ENCODE measurements at places on chromosomes 1 and 21. TPM values are rescaled to one million over a fixed set of nuclear protein-coding genes. Genes with fewer than 3 reads are reported as not detected.
A peak's percentile ranks its signal among the peaks of the same experiment; 100 is the strongest.

Gene CCDC30
- 2.5 TPM for total RNA-seq

DNA sequence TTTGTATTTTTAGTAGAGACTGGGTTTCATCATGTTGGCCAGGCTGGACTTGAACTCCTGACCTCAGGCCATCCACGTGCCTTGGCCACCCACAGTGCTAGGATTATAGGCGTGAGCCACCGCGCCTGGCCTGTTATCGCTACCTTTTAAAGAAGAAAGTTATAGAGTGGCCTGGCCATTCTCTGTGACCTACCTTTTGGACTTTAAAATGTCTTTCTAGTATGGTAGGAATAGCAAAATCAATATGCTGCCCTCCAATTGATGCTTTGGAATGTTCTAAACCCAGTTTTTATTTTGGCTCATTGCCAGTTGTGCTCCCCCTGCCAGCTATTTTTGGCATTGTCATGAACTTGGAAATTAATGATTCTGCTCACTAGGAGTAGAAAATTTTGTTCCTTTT, 19.9 kb downstream of the HIPK1 start:
- no peak for DNase-seq

GRCh38 chr1:150992626-150993025, 10.5 kb downstream of the ANXA9 start:
- no peak for DNase-seq

DNA sequence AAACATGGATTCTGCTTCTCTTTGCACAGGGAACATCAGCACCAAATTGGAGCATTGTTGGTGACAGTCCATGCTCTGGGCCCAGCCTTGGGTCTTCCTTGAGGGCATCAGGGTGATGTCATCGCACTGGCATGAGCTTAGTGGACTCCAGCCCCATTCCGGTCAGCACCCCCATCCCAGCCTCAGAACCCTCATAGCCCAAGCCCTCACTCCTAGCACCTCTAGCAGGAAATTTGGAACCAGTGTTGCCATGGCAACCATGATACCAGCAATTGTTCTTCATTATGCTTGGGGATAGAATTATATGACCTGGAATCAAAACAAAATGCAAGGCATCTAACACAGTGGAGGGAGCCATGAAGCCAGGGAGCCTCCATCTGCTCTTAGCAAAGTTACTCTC, 83.1 kb downstream of the VWA5B1 start:
- DNase-seq, result no peak

- DNase-seq, result no peak
Measured at GRCh38 chr1:183101081-183101480, 77.9 kb downstream of the LAMC1 start.

Gene NIBAN1
- 71.7 TPM for total RNA-seq

- peak; percentile 43 for DNase-seq
Measured at GRCh38 chr1:31505911-31506497, 70.3 kb upstream of the TINAGL1 start.

DNA sequence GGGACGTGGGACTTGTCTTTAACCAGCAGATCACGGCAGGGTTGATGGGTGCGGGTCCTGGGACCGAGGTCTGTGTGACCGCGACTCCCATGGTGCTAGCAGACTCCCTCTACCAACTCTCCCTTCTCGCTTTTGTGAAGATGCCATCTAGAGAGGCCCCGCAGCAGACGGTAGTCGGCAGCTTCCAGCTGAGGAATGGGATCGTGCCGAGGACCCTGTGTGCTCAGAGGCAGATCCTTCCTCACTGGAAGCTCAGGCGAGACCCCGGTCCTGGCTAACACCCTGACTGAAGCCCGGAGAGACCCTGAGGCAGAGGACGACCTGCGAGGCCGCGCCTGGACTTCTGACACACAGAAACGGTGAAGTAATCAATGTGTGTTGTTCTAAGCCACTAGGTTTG, 12.5 kb upstream of the SPATC1L start:
- DNase-seq, result peak; percentile 7

- no peak for DNase-seq
Measured at GRCh38 chr1:40248412-40248811, 675 bp downstream of the TMCO2 start.

DNA sequence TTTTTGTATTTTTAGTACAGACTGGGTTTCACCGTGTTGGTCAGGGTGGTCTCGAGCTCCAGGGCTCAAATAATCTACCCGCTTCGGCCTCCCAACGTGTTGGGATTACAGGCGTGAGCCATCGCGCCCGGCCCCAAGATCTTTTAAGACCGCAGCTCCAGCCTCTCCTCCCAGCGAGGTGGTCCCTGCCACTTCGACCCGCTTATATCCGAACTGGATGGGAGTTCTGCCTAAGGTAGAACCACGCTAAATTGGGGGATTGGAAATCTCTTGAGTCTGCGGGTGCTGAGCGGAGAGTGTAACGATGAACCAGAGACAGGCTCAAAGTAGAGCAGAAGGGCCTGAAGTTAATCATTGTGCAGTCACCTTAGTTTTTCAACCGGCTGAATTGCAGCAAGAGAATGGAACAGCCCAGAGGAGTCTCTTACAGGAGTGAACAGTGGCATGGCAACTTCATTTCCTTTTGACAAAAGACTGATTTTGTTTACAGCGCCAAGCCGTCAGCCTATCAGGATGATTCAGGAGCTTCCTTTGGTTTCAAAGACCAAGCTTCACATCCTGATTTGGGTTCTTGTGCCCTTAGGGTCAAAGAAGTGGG, 726 bp upstream of the CYB5R1 start:
- peak; percentile 48 for DNase-seq

Gene TRIM58
- total RNA-seq, result 0.58 TPM

Gene REG4
- not detected for total RNA-seq

DNA sequence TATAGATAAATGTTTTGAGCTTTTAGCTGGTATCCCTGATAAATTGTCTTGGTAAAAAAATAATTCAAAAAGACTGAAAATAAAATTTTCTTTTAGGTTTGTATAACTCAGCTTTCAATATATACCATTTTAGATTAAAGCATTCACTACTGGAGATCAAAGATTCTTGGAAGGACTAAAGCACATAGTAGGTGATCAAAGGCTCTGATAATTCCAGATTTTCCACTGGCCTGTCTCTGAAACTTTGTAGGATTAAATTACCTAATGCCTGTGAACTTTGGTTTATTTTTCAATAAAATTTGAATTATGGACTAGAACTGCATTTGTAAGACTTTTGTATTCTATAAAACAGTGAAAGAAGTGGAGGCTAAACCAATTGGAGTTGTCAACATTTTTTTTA, 1.2 kb upstream of the RGS18 start:
- DNase-seq, result no peak

Gene BCAR3
- total RNA-seq, result 3.1 TPM

DNA sequence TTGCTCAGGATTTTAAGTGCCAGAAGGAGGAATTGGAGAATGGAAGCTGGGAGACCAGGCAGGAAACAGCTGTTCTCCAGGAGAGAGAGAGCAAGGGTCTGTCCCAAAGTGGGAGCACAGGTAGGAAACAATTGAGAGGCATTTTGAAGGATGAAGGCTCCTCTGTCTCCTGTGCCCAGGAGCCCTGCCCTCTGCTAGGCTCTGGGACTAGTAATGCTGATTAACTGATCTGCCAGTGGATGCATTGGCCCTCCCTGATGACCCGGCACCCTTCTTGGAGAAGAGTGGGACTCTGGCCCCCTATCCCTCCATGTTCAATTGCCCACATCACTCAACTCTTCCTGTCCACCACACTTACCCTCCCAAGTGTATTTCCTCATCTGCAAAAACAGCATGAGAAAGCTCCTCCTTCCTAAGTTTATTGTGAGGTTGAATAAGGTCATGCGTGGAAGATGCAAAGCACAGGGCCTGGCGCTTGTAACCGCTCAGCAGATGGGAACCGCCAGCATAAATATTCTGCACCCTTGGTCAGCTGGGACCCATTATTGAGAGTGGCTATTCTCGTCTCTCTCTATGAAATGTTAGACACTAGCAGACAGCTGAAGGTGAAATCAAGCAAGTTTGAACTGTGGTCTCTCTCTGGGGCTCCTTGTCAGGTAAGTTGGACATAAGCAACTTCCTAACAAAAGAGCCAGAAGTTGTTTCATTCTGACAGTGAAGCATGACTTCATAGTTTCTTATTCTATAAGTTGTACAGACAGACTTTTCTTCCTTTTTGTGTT, 63.0 kb upstream of the ANGPTL1 start:
- DNase-seq, result no peak

Gene LPGAT1
- 55.2 TPM for total RNA-seq

DNA sequence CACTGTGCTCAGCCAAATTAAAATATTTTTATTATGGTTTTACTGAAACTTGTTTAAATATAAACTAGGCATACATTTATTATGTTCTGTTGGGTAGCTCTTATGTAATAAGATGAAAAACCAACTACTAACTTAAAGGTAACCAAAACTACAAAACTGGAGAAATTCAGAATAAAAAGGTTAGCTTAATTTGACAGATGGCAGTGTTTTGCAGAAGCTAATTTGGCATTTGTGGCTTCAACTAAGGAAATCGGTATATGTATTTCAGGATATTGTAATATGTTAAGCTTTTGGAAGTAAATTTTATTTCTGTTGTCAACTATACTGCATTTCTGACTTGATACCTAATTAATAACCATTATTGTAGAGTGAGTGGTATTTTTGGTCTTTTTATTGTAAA, 18.8 kb downstream of the USP25 start:
- DNase-seq, result no peak

GRCh38 chr1:173420330-173420806, 56.8 kb upstream of the PRDX6 start:
- DNase-seq, result peak; percentile 58

Gene C1QTNF12
- total RNA-seq, result 4.2 TPM

Gene VWA5B1
- total RNA-seq, result not detected

- DNase-seq, result peak; percentile 87
Measured at GRCh38 chr1:24925082-24925779, 4.8 kb downstream of the RUNX3 start.

DNA sequence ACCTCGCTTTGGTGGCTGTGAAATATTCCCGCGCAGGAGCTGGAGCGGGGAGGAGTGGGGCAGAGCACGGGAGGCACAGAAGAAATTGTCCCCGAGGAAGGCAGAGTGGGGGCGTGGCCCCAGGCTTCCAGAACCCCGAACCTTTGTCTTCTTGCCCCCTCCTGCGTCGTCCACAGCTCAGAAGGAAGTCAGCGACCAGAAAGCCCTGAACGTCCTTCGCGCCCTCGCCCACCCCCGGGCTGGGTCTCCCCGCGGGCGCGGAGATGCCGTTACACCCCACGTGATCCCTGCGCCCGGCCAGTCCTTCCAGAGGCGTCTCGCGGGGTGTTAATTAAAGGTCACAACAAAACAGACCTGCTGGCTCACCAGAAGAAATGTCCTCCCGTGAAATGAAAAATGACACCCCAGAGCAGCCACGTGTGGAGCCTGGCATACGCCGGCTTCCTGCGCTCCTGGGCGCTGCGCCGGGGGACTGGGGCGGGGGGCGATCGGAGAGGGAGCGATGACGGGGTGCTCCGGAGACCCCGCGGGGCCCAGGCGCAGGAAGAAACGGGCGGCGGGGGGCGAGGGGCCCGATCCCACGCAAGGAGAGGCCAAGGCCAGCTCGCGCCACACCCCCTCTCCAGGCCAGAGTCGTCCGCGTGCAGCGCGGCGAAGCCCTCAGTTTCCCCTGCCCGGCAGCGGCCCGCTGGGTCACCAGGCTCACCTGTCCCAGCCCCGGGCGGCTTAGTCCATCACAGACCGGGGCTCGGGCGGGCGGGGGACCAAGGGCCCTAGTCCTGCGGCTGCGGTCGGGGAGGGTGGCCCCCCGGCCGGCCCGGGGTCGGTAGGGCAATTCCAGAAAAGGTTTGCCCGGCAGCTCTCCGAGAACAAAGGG, 995 bp upstream of the KIF26B start:
- no peak for DNase-seq

Gene C1orf87
- total RNA-seq, result not detected

DNA sequence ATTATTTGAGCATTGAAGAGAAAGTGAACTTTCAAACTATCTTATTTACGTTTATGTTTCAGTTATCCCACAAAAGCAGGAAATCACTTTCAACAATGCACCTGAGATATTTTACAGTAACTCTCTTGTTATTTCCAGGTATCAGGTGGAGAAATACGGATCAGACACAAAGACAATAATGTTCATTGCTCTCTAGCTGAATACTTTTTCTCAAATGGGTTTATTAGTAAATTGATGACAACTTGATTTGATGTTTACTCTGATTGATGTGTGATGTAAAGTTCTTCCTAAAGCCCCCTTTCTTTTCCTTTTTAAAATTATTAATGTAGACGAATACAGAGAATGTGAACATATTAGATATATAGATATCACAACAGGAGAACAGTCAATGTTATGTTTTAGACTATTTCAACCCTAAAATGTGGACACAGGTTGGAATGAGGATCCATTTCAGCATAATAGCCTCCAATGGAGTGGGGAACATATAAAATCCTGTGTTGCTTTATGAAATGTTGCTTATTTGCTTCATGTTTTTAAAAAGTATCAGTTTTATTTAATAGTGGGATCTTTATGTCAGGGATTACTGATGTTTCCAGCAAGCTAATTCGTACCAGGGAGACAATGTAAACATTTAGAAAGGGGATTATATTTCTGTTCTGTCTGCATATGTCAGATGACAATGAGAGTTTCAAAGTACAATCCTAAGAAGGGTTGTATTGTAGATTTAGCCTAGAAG, 1522.3 kb upstream of the TPTE start:
- DNase-seq, result no peak

Gene MECR
- total RNA-seq, result 17.6 TPM

GRCh38 chr1:56150441-56151215, 428.7 kb downstream of the PLPP3 start:
- no peak for DNase-seq

Gene RNU1-2
- 1,691 TPM for total RNA-seq

Gene SEC16B
- not detected for total RNA-seq

GRCh38 chr1:169309178-169310166, 58.1 kb downstream of the NME7 start:
- DNase-seq, result no peak

Gene CASP9
- total RNA-seq, result 22.4 TPM

DNA sequence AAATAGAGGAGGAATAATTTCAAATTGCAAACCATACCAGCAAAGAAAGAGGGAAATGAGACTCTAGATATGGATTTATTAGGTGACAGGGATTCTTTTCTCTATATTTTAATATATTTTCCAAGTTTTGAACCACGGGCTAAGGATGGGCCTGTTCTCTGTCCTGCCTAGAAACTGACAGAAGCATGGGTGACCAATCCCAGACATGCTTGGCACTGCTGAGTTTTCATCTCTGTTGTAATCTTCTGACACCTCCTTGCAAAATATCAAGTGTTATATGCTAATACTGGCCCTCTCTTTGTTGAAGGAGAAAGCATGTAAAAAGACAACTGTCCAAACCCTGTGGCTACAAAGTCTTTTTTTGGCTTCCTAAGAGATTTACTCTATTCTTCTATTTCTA, 774 bp upstream of the ANGPTL7 start:
- no peak for DNase-seq

- peak; percentile 77 for DNase-seq
Measured at GRCh38 chr1:116826818-116827606, 72.8 kb downstream of the CD2 start.

GRCh38 chr1:248625971-248626370, 8.9 kb downstream of the OR2T11 start:
- no peak for DNase-seq

GRCh38 chr1:204254031-204254661, 40.4 kb upstream of the GOLT1A start:
- DNase-seq, result no peak

Gene SPRR1A
- total RNA-seq, result not detected
